HFFc6 (cell line): ENCODE measurements at places on chromosomes 16 and 17.

DNA sequence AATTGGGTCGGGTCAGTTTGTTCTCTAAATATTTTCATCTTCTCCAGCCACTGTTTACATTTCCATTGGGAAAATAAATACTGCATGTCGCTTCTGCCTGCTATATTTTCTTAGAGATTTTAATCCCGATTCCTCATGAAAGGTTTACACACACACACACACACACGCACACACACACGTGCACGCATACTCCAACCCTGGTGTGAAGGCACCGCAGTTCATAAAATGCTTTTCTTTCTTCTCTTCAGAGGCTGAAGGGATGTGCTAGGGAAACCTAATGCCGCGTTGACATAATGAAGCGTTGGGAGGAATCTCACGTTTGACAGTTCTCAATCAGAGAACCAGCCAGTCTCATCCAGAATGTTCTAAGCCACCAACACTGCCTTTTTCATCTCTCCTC lies 222.9 kb upstream of the IRX3 start:
- no peak for DNase-seq

GRCh38 chr16:52874042-52874441 lies 178.7 kb downstream of the CHD9NB start:
- DNase-seq, result no peak

- no peak for DNase-seq
Observed at GRCh38 chr16:89863741-89864526, 9.5 kb upstream of the TCF25 start.

DNA sequence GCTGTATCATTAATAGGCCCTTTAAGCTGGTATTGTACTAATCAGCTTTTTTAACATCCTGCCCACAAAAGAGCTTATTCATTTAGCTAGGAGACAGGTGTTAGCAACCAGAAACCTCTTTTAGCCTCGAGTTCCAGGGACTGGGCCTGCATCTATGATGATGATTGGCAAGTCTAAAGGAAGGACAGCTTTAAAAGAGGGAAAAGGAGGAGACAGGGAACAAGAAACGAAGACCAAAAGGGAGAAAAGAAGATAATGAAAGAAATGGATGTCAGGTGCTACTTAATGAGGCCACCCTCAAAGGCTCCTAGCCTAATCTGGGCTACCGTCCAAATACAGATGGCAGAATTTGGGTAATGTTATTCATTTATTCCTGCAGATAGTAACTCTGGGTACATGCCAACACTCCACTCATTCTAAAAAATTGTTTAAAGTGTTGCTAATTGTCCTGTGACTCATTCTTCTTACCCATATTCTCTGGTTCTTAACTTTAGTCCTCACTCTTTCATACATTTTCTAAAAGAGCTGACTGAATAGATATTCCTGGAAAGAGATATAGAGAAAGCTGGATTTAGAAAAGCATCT lies 18.7 kb upstream of the RFFL start:
- peak; percentile 84 for DNase-seq

GRCh38 chr16:78177987-78178386 lies 78.5 kb downstream of the WWOX start:
- DNase-seq, result no peak

- no peak for DNase-seq
Observed at GRCh38 chr17:4332296-4332970, 34.0 kb downstream of the UBE2G1 start.

- peak; percentile 40 for DNase-seq
Observed at GRCh38 chr17:40345161-40345993, 19.2 kb downstream of the GJD3 start.

DNA sequence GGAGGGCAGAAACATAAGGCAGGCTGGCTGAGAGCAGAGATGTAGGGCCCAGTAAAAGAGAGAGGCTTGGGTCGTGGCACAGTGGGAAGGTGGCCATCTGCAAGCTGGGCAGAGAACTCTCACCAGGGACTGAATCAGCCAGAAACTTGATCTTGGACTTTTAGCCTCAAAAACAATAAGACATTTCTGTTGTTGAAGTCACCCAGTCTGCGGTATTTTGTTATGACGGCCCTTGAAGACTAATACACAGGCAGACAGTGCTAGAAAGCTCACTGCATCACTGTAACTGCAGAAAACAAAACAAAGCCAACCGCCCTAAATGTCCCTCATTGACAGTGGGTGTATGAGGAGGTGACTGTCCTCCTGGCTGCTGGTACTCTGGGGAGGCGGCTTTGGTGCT lies 3.9 kb upstream of the JPH3 start:
- no peak for DNase-seq

DNA sequence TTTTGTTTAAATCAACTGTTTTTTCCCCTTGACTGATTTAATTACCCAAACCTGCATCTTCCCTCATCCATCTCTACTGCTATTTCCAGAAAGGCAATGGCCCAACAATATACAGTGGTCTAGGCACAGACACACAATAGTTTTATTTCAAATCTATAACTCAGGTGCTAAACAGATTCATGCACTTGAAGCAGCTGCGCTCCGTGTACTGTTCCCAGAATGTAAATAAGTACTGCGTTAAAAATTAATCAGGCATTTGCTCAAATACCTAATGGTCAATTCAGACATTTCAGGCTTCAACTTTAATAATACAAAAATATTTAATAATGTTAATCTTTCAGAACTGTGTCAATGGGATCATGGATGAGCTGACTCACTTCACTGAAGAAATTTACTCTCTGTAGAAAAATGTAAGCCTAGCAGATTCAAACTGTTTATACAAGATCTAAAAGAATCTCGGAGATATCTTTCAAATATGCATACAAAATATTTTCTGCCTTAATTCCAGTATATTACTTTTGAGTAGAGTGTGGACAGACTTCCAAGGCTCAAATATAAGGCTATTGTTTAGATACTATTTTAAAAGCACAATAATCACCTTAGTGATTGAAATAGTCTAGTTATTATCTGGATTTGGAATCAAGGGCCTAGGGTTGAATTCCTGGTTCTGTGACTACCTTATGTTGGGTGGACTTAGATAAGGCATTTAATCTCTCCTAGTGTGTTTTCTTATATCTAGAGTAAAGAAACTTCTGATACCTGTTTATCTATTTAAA lies 97.4 kb upstream of the PSMD7 start:
- no peak for DNase-seq

GRCh38 chr17:4899341-4900230 lies at the start of gene C17orf107:
TSS of gene C17orf107 (plus strand) at chr17:4899536. CDS start at chr17:4899763, 227 bp downstream.
- DNase-seq, result peak; percentile 3

- no peak for DNase-seq
Observed at GRCh38 chr16:23796941-23797340, 38.8 kb upstream of the PRKCB start.

GRCh38 chr17:4605826-4606225 lies 21.5 kb downstream of the SMTNL2 start:
- DNase-seq, result no peak

- no peak for DNase-seq
Observed at GRCh38 chr17:7043497-7044198, at the start of gene SLC16A11. TSS of gene SLC16A11 (minus strand) at chr17:7044092. CDS start at chr17:7043513, 579 bp downstream.

GRCh38 chr16:27321013-27321915 lies 7.5 kb downstream of the IL4R start:
- peak; percentile 35 for DNase-seq

- no peak for DNase-seq
Observed at GRCh38 chr17:34527908-34528470, 51.4 kb upstream of the TMEM132E start.
